ENCODE measurements at places on chromosomes 6 and 20. TPM values are rescaled to one million over a fixed set of nuclear protein-coding genes. Genes with fewer than 3 reads are reported as not detected.

Gene HUS1B
- total RNA-seq, result 2.8 TPM

Gene CD24
- total RNA-seq, result 0.65 TPM

Gene TBX18
- not detected for total RNA-seq

Gene TGM3
- not detected for total RNA-seq

Gene KCNB1
- total RNA-seq, result 0.08 TPM

Gene PPP1R16B
- total RNA-seq, result 139 TPM

Gene GGTLC1
- not detected for total RNA-seq

Gene SIRPD
- total RNA-seq, result not detected

Gene LRP11
- total RNA-seq, result 3.5 TPM

Gene PRPF6
- 83.6 TPM for total RNA-seq
